Hematopoietic multipotent progenitor cell (in vitro differentiated cells): ENCODE measurements at places on chromosomes 13 and 19.

GRCh38 chr13:44104969-44105368 lies 225.3 kb downstream of the LACC1 start:
- DNase-seq: no peak

DNA sequence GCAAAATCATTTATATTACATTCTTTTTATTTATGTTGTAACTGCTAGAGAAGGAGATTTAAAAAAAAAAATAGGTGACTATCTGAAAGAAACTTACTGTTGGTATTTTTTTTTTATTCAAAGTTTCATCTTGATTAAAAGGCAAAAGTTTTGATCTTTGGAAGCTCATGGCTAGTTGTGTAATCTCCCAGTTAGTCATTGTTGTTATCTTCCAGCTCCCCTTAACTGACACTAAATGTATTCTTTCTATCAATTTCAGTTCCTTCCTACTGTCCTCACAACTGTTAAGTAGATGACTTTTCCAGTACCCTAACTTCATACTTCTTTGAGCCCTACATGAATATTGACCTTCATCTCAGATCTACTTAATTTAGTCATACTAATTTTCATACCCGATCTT lies 71.1 kb downstream of the PIBF1 start:
- DNase-seq: no peak

- DNase-seq: no peak
These were observed 18.4 kb downstream of the PLD3 start for GRCh38 chr19:40366697-40367561.

DNA sequence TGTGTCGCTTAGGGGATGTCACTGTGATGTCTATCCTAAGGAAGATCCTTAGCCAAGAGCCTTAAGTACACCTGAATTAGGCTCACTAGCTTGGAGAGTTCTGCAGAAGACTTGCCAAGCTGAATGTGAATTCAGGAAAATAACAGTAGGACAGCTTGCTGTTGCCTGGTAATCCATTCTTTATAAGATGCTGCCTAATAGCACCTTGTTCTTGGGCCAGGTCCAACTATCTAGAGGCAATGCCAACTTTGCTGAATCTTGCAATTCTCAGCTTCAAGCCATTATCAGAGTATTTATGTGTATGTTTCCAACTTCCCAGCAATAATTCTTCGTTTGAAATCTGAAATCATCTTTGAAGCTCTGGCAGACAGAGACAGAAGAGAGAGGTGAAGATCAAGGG lies 102.8 kb downstream of the PCDH17 start:
- no peak for DNase-seq

DNA sequence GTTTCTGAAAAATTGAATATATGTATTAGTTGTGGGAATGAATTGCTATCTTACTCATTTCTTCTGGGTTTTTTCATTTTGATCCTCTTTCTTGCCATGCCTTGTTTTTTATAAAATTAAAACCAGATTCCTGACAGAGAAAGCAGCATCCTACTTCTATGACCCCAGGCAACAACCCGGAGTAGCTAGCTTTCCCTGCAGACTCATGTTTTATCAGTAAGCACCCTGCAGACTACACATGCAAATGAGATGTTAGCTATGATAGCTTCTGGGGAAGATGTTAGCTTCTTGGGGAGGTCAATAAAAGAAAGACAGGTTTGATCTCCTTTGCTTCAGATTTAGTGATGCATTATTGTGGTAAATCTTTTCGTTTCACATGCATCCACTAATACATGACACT lies 1598.6 kb downstream of the SLITRK5 start:
- DNase-seq: no peak

DNA sequence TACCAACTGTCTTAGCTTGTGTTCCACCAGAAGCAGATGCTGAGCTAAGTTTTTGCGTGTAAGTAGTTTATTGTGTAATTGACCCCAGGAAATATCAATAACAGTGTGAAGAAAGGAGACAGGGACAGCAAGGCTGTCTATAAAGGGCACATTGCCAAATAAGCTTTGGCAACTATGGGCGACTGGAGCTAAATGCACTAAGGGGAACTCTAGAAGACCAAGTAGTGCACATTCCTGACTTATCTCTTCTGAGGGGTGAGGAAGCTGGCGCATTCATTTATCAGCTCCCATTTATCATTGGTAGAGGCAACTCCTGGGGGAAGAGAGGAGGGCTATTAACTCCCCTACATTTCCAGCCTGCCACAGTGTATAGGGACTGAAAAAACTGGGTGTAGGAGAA lies 135.0 kb downstream of the DLEU7 start:
- no peak for DNase-seq

DNA sequence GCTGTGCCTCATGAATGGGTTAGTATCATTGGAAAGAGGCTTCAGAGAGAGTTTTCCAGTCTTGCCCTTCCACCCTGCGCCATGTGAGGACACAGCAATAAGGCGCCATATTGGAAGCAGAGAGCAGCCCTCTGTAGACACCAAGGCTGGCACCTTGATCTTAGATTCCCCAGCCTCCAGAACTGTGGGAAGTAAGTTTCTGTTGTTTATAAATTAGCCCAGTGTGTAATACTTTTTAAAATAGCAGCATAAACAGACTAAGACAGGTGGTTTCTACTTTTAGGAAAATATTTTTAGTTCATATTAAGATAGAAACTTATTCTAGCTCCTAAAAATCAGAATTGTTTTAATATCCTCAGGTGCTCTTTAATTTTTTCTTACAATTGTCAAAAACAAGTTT lies 117.9 kb downstream of the TM9SF2 start:
- DNase-seq: no peak

DNA sequence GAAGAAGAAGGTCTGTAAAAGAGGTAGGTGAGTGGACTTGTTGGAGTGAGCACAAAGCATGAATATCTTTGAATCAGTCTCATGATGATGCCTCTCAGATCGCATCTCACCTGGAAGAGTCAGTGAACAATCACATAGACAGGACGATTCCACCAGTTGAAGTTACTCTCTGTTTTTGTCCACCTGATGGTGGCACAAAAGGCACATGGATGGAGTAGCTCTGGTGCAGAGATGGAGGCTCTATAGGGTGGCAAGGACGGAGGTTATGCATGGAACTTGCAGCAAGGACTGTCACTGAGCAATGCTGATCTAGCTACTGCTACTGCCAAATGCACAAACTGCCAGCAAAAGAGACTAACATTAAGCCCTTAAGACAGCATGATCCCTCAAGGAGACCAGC lies 10.3 kb upstream of the MYCBP2 start:
- DNase-seq: no peak
